Right lung (tissue), 10 donors: ENCODE measurements at places on chromosomes 2 and 18.

DNA sequence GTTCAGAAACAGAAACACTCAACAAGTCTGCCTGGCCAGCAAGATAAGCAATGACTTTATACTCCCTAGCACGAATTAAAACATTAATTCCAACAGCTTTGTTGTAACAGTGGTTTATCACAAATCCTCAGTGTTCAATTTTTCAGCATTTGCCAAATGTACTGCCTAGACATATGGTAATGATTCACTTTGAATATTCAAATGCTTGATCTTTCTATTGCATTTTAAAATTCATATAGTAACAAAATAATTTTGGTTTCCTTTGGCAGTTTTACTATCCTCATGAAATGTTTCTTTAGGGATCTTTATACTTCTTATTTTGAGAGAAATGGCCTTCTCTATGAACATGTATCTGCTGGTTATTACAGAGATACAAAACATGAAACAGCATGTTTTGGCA is 851.8 kb upstream of the NXPH2 start:
- no peak for DNase-seq

- no peak for DNase-seq
Observed at GRCh38 chr2:126852361-126852760, 46.3 kb upstream of the TEX51 start.

GRCh38 chr18:31079973-31080372 is 22.2 kb downstream of the DSC2 start:
- DNase-seq, result no peak

DNA sequence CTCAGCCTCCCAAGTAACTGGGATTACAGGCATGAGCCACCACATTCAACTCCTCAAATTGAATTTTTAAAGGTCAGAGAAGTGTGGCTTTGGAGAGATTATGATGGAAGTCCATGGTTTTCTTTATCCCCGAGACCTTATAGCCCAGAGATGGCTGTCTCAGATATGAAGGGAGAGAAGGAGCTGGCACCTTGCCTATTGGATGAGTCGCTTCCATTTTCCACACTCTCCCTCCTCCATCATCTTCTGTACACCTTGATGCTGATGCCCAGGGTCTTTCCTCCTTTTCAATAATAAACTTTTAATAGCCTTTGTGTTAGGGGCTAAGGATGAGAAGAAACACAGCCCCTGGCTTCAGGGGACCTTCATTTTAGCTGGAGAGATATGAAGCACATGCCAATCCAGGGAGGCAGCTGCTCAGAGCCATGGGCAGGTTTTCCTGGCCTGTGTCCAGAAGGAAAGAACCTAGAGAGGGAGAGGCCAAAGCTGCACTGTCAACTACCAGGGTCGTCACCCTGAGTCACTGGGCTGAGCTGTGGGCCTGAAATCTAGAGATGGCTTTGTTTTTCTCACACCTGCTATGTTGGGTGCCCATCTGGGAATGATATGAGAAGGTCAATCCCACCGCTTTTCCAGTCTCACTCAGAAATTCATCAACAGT is 146.0 kb upstream of the SERTAD2 start:
- no peak for DNase-seq

GRCh38 chr18:22490429-22490846 is 72.7 kb upstream of the CTAGE1 start:
- DNase-seq, result no peak
